ENCODE measurements at places on chromosomes 6 and 20.

- peak; percentile 67 for DNase-seq
These were observed 764 bp downstream of the BAG6 start for GRCh38 chr6:31651602-31652191.

DNA sequence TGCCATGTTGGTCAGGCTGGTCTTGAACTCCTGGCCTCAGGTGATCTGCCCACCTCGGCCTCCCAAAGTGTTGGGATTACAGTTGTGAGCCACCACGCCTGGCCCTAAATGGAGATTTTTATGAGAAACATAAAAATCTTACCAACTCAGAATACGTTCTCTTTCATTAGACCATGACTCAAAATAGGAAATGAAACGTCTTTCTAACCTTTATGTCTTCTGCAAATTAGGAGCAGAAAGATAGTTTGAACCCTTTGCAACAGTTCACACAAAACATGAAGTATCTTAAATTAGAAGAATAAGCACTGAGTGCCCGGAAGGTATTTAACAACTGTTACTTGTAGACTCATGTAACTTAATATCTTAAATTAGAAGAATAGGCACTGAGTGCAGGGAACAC lies 48.3 kb downstream of the AHI1 start:
- peak; percentile 18 for DNase-seq

- no peak for DNase-seq
These were observed 3.8 kb downstream of the SOX12 start for GRCh38 chr20:328975-329695.

GRCh38 chr20:47041396-47041899 lies 146.8 kb downstream of the EYA2 start:
- DNase-seq = no peak

DNA sequence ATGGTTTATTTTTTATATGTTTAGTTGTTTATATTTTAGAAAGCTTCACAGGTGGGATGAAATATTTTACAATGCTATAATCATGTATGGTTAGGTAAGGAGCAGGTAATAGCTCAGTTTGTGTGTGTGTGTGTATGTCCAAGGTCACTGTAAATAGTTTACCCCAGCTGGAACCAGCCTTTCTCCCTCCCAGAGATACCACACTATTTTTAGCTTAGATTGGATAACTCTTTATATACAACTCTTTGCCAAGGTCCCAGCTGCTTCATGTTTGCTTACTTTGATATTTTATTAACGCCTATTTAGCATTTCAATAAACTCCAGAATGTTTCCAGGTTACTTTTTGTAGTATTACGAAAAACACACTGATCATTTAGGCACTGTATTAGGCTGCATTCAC lies 1.8 kb upstream of the PEX7 start:
- no peak for DNase-seq

- DNase-seq = peak; percentile 72
These were observed 23.5 kb downstream of the PLEKHG1 start for GRCh38 chr6:150622941-150623874.

DNA sequence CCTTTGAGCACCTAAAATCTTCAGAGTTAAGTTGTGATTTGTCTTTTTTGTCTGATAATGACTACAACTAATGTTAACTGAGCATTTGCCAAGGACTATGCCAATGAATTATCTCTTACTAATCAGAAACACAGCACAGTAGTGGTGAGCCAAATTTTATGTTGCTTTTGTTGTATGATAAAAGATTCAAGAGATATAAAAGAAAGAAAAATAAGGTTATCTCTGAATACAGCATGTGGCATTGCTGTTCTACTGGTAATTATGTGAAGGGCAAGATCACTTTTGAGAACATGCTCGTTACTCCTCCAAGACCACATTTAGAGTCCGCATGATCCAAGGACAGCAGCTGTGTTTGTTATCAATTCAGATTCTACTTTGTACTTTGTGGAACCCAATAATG lies 133.4 kb upstream of the MYLIP start:
- no peak for DNase-seq

GRCh38 chr20:49563015-49563980 lies 4.6 kb downstream of the PTGIS start:
- no peak for DNase-seq

GRCh38 chr6:3643921-3644738 lies 107.4 kb downstream of the PXDC1 start:
- DNase-seq = no peak

GRCh38 chr6:111461860-111462259 lies 21.2 kb downstream of the REV3L start:
- DNase-seq = no peak
